ENCODE measurements at places on chromosomes 2 and 18.

DNA sequence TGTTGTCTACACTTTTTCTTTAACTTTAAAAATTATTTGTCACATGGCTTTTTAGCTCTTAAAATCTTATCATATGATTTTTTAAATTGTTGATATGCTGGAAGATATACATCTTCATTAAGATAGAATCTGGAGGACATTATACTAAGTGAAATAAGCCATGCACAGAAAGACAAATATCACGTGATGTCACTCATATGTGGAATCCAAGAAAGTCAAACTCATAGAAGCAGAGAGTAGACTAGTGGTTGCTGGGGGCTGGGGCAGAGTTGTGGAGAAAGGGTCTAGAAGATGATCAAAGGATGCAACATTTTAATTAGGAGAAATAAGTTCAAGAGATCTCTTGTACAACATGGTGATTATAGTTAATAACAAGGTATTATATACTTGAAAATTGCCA lies 280.9 kb downstream of the GULP1 start:
- no peak for DNase-seq

GRCh38 chr2:43424262-43425207 lies 171.3 kb downstream of the THADA start:
- DNase-seq, result no peak

GRCh38 chr2:226652983-226653765 lies 146.4 kb downstream of the IRS1 start:
- peak; percentile 45 for DNase-seq

GRCh38 chr2:119062652-119063051 lies 95.9 kb downstream of the C1QL2 start:
- no peak for DNase-seq

DNA sequence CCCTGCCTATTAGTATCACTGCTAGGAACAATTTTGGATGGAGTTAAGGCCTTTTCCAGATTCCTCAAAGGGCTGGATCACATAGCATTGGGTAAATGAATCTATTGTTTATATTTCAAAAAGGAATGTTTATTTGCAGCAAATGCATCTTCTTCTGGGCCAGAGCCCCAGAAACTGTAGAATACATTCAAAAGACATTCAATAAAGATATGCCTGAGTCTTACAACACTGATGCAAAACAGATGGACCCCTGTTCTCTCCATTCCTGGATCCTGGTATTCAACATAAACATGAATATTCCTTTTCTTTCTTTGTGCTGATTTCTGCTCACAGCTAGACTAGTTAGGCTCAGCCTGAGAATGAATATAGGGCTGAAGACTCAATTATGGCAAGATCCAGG lies 227.2 kb upstream of the KLHL29 start:
- DNase-seq, result no peak

GRCh38 chr18:35073186-35074105 lies 32.2 kb downstream of the MAPRE2 start:
- DNase-seq, result no peak

GRCh38 chr2:127196998-127197397 lies 23.1 kb downstream of the CYP27C1 start:
- DNase-seq, result no peak

DNA sequence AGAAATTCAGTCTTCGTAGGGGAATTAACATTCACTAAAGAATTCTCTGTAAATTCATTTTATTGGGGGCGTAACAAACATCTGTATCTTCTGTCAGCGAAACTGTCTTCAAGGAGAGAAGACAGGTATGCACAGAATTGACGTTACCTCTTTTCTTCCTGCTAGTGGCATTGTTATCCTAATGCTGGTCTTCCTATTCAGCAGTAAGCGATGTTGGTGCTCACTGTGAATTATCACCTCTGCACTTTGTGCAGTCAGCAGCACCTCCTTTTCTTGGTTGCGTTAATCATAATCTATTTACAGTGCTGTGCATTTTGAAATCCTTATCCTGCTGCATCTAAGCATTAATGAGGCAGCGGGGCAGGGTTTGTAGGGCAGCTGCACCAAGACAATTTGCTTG lies 362.3 kb downstream of the SLC4A3 start:
- DNase-seq, result no peak

GRCh38 chr2:205563646-205564045 lies 118.7 kb upstream of the NRP2 start:
- no peak for DNase-seq

- no peak for DNase-seq
Observed at GRCh38 chr18:69401226-69401971, 711 bp downstream of the DOK6 start.

GRCh38 chr2:60478660-60479059 lies 74.8 kb downstream of the BCL11A start:
- no peak for DNase-seq

DNA sequence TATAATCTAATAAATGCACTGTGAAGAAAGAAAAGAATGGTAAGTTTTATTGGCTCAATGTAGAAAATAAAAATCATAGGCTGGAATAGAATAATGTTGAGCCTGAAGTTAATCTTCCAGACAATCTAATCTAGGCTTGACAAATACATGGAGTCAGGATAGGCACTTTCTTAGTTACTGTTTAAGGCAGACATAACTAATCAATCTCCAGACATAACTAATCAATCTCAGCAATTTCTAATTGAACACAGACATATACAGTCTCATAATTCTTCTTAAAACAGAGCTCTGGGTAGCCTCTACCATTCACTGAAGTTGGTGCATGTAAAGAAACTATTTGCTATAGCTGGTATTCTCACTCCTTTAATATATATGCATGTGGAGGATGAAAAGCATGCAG lies 150.1 kb upstream of the CTAGE1 start:
- no peak for DNase-seq

GRCh38 chr2:229633556-229633955 lies 80.8 kb downstream of the DNER start:
- no peak for DNase-seq

DNA sequence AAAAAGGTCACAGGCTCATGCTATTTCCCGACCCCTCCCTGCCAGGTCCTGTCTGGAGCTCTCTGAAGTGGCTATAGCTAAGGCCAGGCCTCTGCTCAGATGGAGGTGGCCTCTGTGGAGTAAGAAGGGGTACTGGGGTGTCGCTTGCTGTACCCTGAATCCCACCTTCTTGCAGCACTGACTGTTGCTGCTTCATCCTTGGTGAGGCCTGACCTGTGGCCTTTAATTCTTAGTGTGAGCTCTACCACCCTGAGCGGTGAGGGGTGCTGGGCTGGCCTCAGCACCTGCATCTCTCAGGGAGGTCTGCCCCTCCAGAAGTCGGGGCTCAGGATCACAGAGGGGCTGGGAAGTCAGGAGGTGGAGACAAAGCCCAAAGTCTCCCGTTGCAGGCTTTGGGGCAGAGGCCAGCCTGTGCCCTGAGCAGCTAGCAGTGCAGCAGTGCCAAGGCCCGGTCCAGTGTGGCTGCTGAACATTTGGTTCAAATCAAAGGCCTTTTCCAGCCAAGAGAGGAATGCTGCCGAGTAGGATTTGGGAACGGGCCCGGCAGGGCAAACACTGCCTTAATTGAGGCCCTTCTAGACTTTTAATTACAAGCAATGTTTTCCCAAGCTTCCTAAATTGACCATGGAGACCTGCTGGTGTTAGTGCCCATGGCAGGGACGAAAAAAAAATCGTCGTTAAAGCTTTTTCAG lies 133.5 kb upstream of the HAAO start:
- no peak for DNase-seq

- peak; percentile 90 for DNase-seq
Observed at GRCh38 chr2:215693193-215693998, 257.5 kb upstream of the FN1 start.

DNA sequence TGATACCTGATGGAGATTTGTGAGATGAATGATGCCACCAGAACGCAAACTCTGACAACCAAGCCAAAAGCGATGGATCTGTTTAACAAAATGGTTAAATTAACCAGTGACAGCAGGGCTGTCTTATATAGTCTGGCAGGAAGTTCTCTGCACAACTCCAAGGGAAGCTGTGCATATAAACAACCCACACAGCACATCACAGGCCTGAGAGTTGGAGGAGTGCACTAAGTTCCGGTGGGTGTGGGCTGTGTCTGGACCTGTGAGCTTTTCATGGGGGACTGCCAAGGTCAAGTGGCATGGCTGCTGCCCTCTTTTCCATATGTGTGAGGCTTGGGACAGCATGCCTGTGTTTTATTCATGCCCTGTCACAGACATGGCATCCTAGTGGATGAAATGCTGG lies 414.6 kb upstream of the TRIB2 start:
- no peak for DNase-seq

DNA sequence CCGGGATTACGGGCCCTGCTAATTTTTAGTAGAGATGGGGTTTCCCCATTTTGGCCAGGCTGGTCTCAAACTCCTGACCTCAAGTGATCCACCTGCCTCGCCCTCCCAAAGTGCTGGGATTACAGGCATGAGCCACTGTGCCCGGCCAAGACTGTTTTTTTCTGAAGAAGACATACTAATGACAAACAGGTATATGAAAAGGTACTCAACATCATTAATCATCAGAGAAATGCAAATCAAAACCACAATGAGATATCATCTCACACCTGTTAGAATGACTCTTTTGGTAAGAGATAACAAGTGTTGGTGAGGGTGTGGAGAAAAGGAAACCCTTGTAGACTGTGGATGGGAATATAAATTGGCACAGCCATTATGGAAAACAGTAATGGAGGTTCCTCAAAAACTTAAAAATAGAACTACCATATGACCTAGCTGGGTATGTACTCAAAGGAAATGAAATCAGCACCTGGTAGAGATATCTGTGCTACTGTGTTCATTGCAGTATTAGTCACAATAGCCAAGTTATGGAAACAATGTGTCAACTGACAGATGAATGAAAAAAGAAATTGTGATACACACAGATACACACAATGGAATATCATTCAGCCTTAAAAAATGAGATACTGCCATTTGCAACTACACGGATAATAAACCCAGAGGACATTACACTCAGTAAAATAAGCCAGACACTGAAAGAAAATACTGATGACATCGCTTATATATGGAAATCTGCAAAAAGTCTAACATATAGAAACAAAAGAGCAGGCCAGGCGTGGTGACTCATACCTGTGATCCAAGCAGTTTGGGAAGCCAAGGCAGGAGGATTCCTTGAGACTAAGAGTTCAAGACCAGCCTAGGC lies 20.8 kb downstream of the SOS1 start:
- DNase-seq, result no peak

DNA sequence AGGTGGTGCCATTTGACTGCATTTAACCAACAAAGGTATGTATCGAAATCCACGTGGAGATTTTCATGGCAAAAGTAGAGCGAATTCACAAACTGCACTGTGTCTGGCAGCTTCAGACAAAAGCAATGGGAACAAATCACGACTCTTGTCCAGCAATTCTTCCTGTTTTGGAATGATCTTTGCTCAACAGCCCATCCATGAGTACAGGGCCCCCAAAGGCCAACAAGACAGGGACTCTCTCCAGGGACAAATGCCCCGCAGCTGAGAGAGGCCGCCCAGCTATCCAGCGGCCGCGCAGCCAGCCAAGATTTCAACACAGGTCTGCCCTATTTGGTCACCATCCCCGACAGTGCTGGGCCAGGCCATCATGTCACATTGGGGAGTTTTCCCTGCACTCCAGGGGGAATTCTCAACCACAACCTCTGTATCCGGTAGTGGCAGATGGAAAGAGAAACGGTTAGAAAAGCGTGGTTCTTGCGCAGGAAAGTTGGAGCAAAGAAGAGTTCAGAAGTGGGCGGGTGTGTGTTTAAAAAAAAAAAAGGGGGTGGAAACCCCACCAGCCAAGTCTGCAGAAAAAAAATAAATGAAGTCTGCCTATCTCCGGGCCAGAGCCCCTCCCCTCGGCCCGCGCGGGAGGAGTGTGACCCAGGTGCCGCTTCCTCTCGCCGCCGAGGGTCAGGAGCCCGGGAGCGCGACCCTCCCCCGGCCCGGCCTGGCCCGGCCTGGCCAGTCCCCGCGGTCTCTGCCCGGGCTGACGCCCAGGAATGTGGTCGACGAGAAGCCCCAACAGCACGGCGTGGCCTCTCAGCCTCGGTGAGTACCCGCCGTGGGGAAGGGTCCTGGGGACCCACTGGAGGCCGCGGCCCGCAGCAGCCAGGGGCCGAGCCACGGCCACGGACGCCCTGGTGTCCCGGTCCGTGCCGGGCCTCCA lies at the start of gene GYPC:
Gene GYPC (plus strand): TSS at position 659 of the 931 bp plus-strand sequence. CDS start 106 bp downstream, at position 765.
- peak; percentile 66 for DNase-seq

GRCh38 chr2:133655610-133656009 lies 87.3 kb upstream of the NCKAP5 start:
- DNase-seq, result no peak

DNA sequence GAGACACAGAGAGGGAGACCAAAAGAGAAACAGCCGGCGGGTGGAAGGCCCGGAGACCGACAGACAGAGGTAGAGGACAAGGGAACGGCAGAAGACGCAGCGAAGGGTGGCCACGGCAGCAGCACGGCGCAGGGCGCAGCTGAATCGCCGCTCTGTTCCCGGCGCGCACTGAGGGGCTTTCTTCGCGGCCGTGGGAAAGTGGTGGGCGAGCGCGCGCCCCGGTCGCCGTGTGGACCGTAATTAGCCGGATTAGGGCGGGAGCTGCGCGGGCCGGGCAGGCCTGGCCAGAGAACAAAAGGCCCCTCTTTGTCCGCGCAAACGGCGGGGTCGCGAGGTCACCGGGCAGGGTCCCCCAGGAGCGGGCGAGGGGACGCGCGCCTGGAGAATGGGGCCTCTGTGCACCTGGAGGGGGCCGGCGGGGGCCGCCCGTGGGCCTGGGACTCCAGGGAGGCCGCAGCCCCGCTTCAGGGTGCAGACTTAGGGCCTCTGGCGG lies 158.3 kb downstream of the ZFP36L2 start:
- DNase-seq, result no peak

DNA sequence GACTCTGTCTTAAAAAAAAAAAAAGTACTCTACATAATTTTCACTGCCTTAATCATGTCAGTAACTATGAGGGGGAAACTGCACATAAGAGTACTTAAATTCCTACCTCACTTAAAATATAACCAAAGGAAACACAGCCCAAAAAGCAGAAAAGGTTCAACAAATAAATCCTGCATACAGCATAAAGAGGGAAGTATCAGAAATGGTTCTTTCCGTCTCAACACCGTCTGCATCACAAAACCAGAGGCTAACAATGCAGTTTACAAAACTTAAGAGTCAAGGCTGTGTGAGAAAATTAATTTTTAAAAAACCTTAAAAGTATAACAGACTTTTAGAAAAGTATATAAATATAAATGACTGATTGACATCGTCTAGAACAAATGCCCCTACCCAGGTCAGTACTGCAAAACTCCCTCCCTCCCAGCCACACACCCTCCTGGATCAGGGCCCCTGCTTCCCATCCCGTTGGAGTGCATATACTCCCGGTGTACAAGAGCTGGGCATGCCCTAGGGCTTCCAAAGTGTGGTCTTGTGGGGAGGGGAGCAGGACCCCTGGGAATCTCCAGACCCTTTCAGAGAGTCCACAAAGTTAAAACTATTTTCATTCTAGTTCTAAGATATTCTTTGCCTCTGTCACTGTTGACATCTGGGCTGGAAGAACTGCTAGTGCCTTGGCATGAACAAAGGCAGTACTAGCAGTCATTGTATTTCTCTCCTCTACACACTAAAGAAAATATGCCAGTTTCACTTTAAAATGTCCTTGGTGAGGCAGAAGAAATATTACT lies 67.0 kb upstream of the SERTAD2 start:
- DNase-seq, result no peak

- DNase-seq, result no peak
Observed at GRCh38 chr2:2837746-2838547, 506.9 kb upstream of the MYT1L start.

All from RCC 7860 (cell line).